NK-92 treated with Interleukin-12 subunit alpha and Interleukin-12 subunit beta, amount 100 ng/mL, for 24 hours (cell line): ENCODE measurements at places on chromosomes 1 and 21.
A peak's percentile ranks its signal among the peaks of the same experiment; 100 is the strongest.

- DNase-seq, result peak; percentile 74
These were observed 4.6 kb downstream of the MATN1 start for GRCh38 chr1:30718636-30719405.

DNA sequence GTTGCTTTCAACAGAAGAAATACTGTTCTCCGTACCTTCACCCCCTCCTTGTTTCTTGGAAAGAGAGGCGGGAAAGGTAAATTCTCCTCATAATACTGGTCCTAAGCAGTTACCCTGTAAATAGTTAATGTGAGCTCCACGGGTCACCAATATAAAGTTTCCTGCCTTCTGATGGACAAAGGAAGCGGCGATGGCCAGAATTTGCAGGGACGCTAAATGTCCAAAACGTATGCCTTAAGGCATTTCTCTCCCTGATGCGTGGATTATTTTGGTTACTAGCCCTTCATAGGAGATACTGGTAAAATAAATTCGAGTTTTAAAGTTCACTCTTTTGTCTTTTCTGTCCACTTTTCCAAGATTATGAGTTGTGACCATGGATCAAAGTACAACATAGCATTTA lies 898 bp upstream of the PTGS2 start:
- no peak for DNase-seq

- no peak for DNase-seq
These were observed 4.9 kb downstream of the RASSF5 start for GRCh38 chr1:206512058-206512850.

GRCh38 chr1:117897551-117897950 lies 31.9 kb downstream of the GDAP2 start:
- no peak for DNase-seq

DNA sequence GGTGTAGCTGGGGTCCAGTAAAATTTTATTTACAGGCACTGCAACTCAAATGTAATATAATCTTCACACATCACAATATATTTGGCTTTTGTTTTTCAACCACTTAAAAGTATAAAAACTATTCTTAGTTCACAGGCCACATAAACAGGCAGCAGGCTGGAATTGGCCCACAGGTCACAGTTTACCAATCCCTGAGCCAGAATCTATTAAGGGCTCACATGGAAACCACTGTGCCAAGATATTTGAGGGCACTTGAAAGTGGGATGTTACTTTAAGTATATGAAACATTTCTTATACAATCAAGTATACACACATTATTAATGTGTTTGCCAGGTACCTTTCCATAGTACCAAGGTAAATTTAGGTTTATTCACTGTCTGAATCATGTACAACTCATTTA lies 71.9 kb upstream of the PRDX6 start:
- DNase-seq, result no peak

GRCh38 chr1:9903801-9904527 lies 6.1 kb downstream of the CTNNBIP1 start:
- DNase-seq, result no peak

- DNase-seq, result no peak
These were observed 95.2 kb downstream of the KCNJ15 start for GRCh38 chr21:38351961-38352521.

- DNase-seq, result no peak
These were observed 6.3 kb upstream of the KYAT3 start for GRCh38 chr1:88998716-88999115.

DNA sequence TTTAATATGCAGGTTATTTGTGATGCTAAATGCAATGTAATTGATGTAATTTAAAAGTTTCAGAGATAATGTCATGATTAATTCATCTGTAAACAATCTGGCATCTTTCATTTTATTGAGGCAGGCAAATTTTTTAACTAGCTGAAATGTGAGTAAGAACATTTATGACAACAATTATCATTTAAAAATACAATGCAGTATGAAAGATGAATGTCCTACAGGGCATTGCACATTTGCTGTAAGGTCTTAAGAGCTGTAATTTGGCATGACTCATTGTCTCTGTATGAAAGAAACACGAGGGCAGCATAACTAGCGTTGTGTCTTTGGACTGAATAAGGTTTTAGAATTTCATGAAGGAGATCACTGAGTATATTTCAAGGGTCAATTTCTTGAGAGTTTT lies 642.8 kb downstream of the PLA2G4A start:
- DNase-seq, result no peak

DNA sequence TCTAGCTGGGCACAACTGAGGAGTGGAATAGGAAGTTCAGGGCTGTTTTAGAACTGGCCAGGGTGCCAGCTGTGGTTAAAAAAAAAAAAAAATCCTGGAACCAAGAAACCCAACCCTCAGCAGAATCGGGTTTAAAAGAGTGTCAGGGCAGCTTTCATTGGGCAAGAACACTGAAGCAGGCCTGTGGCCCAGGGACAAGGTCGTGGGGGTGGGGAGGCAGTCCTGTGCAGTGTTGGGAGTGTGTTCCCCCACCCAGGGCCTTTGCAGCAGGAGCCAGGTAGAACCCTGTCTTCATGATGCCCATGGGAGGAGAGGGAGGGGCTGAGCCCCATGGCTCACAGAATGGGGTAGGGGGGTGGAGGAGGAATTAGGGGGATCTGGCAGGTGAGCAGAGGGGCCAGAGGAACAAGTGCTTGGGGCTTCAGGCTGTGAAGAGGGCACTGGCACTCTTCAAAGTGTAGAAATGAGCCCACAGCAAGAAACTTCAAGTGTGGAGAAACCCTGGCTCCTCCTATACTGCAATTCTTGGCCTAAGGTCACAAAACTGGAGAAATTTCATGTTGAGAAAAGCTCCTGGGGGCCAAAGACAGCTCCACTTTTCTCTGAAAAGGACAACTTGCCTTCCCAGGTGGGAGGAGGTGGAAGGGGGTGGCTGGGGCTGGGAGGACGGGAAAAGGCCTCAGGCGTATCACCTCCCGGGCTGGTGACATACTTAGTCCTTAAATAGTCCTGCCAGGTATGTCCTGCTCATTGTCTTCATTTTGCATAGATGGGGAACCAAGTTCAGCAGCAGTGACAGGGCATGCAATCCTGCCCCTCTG lies 39.3 kb downstream of the KIAA1614 start:
- no peak for DNase-seq

DNA sequence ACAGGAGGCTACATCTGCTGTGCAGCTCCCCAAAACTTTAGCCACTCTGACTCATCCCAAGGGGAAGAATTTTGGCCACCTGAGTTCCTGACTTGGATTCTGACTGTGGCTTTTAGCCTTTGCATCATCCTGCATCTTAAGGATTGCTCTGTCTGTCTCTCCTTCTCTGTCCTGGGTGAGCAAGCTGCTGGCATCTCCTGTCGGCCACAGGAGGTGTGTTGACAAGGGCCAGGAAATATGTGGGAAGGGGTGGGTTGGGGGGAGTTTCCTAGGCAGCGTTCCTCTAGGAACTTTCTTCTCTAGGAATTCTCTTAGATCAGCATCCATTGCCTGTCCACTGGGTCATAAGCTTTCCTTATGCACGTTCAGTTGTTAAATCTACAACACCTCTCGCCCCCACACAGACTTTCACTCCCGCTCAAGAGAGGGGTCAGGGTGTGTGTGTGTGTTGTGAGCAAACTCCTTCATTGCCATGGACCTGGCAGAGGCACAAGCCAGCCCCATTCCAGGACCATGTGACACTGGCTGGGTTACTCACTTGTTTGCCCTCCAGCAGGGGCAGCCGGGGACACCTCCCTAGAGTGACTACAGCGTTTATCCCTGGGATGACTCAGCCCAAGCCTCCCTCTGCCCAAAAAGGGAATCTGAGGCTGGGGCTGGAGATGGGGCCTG lies 145.0 kb upstream of the DUSP10 start:
- DNase-seq, result no peak

DNA sequence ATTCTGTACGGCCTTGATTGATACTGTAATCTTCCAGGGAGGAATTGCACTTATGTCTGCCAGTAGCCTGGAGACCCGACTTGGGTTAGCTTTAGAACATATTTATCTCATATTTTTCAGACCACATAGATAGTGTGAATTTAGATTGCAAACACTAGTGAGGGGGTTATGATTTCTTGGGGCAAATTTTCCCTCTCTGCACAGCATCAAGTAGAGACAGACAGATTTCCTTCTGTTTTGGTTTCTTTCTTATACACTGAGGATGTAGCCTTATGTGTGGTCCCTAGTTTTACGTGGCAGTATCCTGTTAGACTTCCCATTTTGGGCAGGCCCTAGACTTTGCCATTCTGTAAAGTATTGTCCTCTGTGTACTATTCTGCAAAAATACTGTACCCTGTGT lies 29.0 kb downstream of the SOAT1 start:
- no peak for DNase-seq

- peak; percentile 64 for DNase-seq
These were observed 28.1 kb upstream of the RNF19B start for GRCh38 chr1:32992489-32993323.

- no peak for DNase-seq
These were observed 103.7 kb downstream of the SLC16A1 start for GRCh38 chr1:112852276-112852675.

GRCh38 chr1:67308136-67308535 lies 463 bp downstream of the IL12RB2 start:
- no peak for DNase-seq

- no peak for DNase-seq
These were observed 3.9 kb downstream of the ARHGEF2 start for GRCh38 chr1:155974208-155975115.

- no peak for DNase-seq
These were observed 9.5 kb downstream of the EDEM3 start for GRCh38 chr1:184745110-184745509.

GRCh38 chr1:111690306-111690617 lies 48.9 kb downstream of the INKA2 start:
- DNase-seq, result no peak

DNA sequence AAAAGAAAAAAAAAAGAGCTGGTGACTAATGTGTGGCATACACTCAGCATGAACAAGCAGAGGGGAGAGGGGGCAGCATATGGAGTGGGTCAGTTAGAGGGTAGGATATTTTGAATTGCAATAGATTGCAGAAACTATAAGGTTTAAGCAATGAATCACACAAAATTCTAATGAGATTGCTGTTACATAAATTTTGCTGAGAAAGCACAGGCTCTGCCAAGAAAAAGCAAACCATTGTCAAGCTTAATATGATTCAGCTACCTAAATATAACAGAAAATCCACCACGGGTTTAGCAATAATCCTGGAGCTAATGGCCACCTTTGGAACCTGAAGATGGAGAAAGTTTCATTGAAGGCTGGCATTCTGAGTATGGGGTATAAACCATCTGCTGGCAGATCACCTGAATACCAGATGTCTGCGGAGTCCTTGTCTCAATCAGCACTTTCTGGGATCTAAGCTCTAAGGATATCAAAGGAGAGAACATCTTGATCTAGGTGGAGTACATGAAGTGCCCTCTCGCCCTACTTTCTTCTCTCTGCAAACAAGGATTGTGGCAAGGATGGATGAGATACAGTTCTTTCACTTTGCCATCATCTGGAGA lies 30.3 kb upstream of the ANGPTL7 start:
- no peak for DNase-seq

- no peak for DNase-seq
These were observed 26.9 kb downstream of the NID1 start for GRCh38 chr1:236038034-236038433.

DNA sequence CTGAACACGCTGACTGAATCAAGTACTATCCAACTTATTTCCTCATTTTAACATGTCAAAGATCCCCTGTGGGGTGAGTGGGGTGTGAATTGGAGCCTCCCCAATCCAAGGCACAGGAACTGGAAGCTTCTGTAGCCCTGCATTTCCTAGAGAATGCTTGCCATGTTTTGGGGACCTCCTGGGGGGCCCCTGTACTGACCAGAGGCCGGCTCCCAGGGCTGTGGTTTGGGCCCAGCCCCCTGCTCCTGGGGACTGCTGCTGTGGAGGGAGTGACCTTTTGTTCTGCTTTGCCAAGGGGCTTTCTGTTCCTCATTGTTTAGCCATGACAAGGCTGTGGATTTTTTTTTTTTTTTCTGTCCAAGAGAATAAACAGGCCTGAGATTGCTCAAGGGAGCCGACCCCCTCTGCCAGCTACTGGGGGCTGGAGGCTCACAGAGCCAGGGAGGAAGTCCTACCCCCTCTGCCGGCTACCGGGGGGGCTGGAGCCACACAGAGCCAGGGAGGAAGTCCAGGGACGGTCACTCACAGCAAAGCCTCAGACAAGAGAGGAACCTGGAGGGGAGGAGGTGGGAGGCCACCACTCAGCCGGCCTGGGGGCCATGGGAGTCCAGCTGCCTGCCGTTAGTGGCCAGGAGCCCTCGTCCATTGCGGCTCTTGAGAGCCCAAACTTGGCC lies 17.4 kb downstream of the TNFRSF1B start:
- DNase-seq, result no peak

- DNase-seq, result peak; percentile 15
These were observed 59.4 kb downstream of the CDC7 start for GRCh38 chr1:91559838-91560565.

DNA sequence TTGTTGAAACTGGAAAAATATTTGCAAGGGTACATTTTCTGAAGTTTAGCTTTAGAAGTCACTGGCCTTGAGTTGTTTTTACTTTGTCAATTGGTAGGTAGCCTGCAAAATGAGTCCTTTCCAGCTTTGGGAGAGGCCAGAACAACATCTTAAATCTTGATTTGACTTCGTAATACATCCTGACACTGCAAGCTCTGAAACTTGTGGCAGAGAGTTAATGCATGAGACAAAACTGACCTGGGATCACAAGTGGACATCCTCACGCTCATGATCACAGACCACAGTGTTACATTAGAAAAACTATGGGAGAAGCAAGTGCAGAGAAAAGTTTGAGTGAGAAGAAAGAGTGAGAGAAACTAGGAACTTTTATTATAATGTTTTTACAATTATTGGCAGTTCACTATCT lies 550.9 kb downstream of the USP25 start:
- DNase-seq, result no peak

DNA sequence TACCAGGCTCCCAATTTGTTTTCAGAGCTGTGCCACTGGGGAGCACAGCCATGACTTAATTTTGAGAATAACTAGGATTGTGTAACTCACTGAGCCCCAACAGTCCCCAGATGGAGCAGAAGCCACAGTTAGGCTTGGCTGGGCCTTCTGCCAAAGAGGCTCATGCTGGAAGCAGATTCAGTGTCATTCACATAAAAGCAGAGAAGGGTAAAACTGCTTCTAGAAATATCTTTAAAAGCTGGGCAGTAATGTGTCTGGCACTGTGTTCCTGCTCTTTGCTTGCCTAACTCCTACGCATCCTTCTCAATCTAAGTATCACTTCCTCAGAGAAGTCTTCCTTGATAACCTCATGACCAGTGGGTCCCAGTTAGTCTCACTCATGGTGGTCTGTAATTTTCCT lies 20.3 kb downstream of the STK40 start:
- no peak for DNase-seq

DNA sequence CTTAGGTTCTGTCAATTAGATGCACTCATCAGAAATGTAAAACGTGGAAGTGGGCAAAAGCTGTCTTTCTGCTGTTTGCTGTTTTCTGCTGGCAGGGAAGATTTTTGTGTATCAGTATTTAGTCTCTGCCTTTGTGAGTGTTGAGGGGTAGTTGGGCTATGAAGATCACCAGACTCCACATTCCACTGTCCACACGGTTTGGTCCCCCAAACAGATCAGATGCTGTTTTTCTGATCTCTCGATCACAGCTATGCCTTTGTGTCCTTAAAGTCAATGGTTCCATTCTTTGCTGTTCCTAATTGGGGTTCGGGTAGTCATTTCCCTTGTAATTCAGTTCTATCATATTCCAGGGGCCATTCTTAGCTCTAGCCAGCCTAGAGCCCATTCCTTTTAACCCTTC lies 27.0 kb upstream of the NPL start:
- no peak for DNase-seq
